Glutamatergic neuron (in vitro differentiated cells): ENCODE measurements at places on chromosomes 2 and 18.

DNA sequence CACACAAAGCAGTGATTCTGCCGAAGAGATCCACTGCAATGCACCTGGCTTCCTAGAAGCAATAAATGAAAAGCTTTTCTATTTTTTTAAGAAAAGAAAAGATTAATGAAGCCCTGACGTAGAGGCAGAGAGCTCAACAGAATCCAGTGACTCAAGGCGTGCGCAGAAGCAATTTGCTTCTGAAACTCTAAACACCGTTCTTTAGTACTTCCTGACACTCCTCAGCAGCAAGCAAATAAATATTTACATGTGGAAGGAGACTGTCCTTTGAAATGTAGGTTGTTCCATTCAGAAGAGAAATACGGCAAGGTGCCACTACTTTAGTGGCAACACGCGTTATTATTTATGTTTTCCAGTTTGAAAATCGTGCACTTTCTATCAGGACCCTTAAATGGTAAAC, 126.2 kb upstream of the ZNF516 start:
- DNase-seq, result no peak

DNA sequence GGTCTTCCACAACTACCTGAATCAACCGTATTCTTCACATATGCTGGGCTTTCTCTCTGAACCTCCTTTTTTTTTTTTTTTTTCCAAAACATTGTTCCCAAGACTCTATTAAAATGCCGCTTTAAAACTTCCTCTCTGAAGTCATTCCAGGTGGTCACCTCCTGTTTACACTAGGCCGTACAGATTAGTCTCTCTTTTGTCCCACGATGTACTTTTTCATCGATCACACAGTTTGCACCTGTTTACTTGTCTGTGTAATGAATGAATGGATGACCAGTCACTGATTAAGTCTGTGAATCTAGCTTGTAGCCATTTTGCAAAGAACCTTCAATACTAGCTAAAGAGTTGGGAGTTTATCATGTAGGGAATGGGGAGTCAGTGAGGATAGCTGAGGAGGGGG, 16.7 kb upstream of the FAM228A start:
- DNase-seq, result no peak

GRCh38 chr2:15758848-15759247, 167.2 kb downstream of the DDX1 start:
- DNase-seq, result no peak

- DNase-seq, result no peak
These were observed 50.9 kb downstream of the LRPPRC start for GRCh38 chr2:43944915-43945314.

- DNase-seq, result no peak
These were observed 53.5 kb upstream of the PGAP1 start for GRCh38 chr2:196980001-196980400.

GRCh38 chr2:163690896-163691295, 44.9 kb downstream of the FIGN start:
- DNase-seq, result no peak

- no peak for DNase-seq
These were observed 15.6 kb downstream of the TPGS2 start for GRCh38 chr18:36813101-36813775.

DNA sequence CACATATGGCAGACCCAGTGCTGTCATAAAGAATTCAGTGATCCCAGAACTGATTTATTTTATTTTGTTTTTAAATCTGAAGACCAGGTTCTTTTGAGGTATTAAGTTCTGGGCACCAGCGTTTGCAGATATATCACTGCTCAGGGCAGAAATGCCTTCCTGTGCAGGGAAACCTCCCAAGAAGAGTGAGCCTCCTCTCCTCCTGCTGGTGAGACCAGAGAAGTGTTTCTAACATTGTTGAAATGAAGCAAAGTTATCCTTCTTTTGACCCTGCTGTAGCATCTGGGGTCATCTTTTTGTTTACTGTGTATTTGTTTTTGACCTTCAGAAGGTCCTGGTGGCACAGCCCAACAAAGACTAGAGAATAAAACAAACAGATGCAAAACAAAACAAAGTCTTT, 94.0 kb downstream of the AQP4 start:
- DNase-seq, result no peak

DNA sequence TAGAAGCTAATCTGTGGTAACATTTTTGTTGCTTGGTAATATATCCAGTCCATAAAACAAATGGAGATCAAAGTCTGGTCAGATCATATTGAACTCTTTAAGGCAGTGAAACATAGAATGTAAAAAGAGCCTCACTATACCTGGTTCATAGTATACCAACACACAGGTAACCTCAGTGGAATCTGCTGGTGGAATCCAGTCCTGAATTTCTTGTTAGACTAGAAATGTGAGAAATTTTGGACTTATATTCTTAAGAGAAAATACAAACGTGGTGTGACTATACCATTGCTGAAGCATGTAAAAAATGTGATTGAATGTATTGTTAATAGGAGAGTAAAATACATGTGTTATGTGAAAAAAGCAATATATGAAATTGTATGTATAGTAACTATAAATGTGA, 46.1 kb upstream of the GRHL1 start:
- no peak for DNase-seq

DNA sequence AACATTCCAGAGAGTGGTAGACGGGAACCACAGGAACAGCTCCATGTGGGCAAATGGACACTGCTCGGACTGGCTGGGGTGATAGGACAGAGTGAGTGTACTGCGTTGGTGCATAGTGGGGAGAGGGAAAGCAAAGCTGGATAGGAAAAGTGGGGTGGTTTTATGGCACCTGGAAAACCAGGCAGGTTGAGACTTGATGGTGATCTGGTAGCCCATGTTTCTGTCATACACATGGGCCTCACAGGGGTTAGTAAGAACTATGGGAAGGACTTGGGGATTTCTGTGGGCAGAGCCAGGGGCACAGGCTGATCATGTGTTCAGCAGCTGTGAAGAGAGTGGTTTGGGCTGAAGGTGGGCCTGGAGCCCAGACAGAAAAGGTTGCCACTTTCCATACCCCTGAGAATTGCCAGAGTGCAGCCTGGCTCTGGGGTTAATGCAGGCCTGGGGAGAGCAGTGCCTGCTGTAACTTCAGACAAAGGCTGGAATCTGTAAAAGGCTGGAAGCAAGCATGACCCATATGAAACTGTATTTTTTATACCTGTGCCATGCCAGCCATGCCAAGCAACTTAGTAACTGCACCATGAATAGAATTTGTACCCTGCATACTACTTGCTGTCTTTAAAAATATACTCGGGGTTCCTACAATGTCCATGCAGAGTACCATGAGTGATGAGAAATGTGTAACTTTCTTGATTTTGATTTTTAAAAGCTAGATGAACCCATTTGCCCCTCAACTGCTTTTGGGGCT, 41.9 kb downstream of the RPIA start:
- no peak for DNase-seq

DNA sequence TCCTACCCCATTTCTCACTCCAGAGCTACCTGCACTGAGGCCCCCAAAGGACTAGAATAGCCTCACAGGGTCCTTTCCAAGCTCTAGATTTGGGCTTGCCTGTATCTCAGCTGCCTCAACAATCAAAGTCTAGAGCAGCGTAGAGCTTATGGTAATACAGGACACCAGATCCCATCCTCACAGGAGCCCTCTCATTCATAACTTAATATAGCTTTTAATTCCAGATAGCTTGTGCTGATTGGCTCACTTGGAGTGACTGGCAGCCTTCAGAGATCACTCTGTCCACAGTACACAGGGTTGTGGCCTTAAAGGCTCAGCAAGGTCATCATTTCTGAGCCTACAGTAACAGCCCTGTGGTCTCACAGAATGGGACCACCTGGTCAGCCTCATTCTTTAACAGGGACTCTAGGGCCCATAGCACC, 51.4 kb downstream of the ZFP36L2 start:
- no peak for DNase-seq

DNA sequence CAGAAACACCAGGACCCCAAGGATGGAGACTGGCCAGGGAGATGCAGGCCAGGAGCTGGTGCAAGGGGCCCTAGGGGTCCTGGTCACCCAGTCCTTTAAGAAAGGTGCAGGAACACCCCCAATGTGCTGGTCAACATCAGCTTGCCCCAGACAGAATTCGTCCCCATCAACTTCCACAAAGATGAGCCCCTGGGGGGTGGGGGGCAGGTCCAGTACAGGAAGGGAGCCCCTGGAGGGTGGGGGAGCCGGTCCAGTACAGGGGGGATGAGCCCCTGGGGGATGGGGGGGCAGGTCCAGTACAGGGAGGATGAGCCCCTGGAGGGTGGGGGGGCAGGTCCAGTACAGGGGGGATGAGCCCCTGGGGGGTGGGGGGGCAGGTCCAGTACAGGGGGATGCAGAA, 160.7 kb upstream of the SALL3 start:
- DNase-seq, result no peak

GRCh38 chr2:181203412-181203811, 223.0 kb downstream of the UBE2E3 start:
- no peak for DNase-seq

GRCh38 chr2:8369522-8369921, 312.3 kb upstream of the ID2 start:
- DNase-seq, result no peak

DNA sequence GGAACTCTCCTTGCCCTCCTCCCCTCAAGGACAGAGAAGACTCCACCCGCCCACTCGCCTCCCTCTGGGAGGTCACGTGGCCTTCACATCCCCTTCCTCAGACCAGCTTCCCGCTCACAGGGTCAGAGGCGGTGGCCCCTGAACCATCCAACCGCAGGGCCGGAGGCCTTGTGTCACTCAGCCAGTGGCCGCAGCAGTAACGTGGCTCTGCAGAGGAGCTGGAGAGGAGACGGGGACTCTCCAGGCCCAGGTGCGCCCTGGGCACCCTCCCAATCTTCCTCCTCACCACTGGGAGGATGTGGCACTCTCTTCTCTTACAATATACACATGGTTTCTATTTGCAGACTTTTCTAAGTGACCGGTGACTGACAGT, 161.7 kb downstream of the TWIST2 start:
- DNase-seq, result no peak

DNA sequence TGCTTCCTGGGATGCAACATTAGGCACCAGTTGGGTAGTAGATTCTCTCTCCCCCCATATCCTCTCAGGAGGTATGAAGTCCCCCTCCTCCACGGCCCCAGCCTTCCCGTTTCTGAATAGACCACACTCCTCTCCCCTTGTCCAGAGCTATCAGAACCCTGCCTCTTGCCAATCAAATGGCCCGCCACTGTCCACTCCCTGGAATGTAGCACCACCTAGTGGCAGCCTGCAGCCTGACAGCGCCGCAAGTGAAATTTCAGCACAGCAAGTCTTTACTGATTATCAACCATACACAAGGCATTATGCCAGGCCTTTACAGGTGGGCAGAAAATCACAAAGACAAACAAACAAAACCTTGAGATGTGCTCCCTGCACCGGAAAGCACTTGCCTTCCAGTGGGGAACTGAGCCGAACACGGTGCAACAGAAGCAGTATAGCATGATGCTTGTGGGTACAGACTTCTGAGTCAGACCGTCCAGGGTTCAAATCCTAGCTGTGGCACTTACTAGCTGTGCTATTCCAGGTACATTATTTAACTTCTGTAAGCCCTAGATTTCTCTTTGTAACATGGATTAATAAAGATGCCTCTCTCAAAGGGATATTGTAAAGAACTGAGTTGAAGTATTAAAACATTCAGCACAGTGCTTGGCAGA, 174.0 kb downstream of the SMAD2 start:
- DNase-seq, result peak; percentile 88

DNA sequence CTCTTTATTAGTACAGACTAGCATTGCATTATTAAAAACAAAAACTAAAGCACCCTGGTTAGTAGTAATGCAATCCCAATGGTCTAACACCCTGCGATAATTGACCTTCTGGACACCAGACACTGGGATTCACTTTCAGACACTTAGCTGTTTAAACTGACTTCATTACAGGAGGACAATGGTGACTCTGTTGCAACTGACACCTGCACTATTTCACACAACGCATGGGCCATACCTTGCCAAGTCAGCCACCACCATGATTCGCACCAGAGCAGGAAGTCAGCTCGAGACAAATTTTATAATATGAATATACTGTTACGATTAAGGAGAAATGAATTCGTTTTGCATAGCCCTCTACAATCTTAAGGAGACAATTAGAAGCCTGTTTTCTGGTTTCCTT, 150.7 kb downstream of the MEIS1 start:
- no peak for DNase-seq

DNA sequence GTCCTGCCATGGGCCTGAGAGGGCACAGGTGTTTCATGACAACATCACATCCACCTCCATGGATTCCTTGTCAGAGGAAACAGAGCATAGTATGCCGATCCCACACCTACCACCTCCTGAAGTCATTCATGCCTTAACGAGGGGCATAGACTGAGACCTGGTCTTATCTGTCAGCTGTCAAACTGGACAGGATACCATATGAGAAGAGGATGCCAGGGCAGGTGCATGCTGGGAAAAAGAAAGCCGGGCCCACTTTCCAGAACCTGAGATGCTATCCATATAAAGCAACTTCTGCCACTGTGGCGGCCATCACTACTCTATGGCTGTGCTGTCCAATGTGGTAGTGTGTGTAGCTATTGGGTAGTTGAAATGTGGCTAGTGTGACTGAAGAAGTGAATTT, 116.0 kb upstream of the SIX2 start:
- DNase-seq, result no peak

DNA sequence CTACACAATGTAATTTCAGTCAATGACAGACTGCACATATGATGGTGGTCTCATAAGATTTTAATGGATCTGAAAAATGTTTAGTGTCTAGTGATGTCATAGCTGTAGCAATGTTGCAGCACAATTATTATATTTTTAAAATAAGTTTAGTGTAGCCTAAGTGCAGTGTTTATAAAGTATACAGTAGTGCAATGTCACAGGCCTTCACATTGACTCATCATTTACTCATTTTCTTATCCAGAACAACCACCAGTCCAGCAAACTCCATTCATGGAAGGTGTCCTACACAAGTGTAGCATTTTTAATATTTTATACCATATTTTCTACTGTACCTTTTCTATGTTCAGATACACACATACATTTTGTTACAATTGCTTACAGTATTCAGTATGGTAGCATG, 663.1 kb downstream of the ERBB4 start:
- no peak for DNase-seq

DNA sequence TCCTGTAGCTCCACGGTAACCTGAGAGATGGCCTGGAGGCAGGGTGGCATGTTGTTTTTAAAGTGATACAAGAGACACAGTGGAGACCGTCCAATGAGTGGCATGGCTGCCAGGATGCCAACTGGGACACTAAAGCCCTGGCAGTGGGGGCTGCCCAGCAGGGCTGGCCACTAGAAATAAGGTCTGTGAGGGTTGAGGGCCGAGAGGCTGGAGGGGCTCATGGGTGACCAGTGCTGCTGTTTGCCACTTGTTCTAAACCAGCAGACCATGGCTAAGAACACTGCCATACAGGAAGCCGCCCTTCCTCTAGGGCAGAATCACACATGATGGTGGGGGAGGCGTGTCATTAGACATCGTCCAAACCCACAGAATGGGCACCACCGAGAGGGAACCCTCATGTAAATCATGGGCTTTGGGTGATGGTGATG, 71.9 kb downstream of the ALPK2 start:
- no peak for DNase-seq

DNA sequence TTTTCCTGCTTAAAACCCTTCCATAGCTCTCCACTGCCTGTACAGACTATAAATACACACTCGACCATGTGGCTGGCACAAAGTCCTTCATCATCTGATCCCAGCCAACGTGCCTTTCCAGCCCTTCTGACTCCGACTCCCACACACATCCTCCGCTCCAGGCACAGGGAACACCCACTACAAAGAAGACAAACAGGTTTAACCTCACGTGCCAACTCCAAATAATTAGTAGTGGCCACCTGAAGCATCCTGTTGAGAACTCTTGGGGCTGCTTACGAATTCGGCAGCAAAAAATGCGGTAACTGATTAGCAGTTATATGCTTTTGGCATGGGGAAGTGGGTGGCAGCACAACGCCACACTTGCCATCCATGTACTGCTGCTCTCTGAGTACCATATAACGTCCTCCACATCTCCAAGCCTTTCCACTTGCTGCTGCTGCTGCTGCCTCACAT, 12.1 kb downstream of the SPIRE1 start:
- DNase-seq, result no peak
